ENCODE measurements at places on chromosomes 2 and 18.

DNA sequence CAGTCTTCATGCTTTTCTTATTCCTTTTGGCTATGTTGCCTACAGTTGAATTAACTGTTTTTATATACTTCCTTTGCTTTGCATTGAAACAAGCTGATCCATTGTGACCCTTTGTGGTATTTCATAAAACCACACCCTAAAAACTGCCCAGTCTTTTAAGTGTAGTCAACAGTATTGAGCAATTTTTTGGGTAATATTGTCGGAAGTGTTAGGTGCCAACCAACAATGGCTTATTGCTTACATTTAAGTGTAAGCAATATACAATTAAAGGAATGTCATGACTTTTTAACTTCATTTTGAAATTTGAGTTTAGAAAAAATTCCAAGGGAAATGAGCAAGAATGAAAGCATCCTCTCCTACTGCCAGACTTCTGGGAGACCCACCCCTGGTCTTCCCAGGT is 174.1 kb downstream of the NEDD4L start:
- no peak for DNase-seq

GRCh38 chr2:128809259-128809636 is 490.6 kb upstream of the HS6ST1 start:
- no peak for DNase-seq

- DNase-seq = no peak
These were observed 27.6 kb downstream of the ANKAR start for GRCh38 chr2:189702071-189702470.

GRCh38 chr2:105732101-105732500 is 12.6 kb upstream of the NCK2 start:
- DNase-seq = no peak

DNA sequence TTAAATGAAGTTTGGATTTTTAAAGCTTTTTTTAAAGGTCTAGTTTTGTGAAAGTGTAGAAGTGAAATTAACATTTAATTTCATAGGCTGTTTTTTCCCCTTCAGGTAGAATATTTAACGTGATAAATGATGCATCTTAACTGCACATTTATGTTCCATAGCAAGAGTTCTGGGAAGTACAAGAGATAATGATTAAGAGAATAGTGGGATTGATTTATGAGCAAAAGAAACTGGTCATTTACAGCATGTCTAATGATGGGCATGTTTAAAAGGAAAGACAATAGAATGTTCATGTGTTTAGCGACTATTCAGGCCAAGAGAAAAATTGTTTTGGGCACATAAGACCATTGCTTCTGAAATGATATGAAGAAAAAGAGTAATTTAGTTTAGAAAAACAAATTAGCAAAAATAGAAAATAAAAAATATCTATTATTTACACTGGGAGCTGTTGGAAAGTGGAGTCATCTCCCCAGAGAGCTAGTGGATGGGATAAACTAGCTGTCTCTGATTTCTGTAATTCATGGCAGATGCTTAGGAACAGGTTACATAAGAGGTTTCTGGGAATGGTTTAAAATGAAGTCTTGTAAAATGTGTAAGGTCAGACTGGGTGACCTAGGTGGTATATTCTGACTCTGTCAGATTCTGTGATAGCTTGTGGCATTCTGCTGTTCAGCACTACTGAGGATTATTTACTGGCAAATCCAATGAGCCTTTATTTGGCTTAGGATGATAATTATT is 60.7 kb downstream of the WDR7 start:
- DNase-seq = no peak

DNA sequence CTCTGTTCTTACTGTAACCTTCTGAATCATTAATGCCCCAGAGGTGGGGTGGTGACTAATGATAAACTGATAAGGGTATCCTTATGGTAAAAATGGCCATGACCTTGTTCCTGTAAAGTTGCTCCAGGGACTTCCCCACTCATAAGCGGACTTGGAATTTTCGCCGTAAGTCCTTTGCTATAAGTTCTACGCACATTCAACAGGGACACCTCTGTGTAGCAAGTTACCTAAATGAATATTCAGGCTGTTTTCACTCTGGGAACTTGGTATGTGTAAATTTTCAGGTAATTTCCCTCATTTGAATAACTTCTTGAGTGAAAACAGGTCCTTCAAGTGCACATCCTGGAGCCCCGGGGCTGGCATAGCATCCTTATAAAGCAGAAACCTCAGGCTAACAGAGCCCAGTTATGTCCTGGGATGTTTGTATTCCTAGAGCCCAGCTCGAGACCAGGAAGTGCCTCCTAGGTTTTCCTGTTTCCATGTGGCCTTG is 9.4 kb upstream of the AGFG1 start:
- no peak for DNase-seq

DNA sequence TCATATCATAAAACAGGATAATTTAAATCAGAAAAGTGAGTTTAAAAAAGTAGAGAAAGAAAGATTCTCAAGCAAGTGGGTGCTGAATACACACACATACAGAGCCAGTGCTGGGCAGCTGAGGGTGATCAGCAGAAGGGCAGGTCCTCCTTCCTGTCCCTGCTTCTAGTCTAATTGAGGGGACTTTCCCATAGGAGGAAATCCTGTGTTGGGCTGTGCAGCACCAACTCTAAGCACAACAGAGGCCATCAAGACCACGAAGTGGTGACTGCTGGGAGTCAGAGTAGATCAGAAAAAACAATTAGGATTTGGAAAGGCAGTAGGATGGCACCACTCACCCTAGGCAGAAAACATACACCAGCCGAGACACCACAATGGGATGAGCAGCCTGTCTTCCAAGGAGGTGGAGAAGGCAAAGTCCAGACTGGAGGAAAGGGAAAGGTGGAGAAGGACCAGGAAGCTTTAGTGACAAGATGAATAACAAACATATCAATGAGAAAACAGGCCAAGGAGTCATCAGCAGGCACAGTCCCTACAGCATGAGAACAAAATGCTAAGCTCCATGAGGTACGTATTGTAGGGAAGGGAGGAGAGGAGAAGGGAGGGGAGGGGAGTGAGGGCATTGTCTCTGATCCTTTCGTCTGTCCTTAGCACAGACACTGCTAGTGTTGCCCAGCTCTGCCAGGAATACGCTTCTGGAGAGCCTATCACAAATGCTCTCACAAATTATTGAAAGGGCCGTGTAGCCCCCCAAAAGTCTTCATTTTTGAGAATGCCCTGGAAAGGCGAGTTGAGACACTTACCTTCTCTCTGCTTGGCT is 16.7 kb upstream of the MSGN1 start:
- no peak for DNase-seq

- no peak for DNase-seq
These were observed 819.6 kb upstream of the FSHR start for GRCh38 chr2:49973917-49974368.

DNA sequence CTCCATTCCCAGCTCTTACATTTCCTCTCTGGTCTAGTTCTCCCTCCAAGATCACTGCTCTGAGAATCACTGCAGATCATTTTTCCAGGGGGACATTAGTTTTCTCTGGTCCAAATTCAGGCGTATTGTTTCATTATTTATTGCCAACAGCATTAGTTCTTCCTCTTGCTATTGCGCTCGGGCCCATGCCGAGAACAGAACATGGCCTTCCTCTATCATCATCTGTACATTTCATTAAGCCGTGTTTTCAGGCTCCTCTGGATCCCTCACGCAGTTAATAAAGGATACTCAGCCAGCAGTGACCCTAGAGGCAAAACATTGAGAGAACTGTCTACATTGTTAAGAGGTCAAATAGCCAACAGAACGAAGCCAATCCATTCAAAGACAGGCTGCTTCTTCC is 63.9 kb downstream of the CCBE1 start:
- no peak for DNase-seq

DNA sequence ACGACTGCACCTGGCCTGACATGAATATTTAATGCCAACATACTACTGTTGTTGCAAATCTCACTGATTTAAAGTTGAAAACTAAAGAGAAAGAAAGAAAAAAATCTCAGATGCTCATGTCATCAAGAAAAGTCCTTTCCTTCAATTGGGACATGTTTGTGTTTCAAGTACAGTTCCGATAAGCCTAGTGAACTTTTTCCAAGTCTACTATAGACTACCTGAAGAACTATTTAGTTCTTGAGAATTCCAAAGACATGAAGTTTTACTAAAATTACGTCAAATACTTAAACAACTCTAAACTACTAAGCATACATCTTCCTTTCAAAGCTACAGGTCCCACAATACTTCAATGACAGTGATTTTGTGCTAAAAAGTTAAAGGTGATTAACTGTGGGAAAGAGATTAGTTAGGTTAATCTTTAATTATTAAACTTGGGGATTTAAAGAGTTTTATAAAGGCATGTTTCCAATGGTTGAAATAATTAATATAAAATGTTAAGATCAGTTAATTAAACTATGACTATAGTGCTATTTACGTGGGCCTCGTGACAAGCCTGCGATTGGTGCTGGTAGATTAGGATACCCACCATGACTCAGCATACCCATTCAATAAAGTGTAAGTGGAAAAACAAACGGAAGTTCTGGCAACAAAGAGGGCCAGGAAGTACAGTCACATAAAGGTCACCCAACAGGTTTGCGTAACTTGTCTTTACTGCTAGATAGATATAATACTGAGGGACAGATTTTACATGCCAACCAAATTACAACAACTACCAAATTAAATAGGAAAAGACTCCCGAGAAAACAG is 55.5 kb downstream of the SEPTIN10 start:
- DNase-seq = no peak

GRCh38 chr18:74589811-74590210 is 7.9 kb upstream of the ZNF407 start:
- no peak for DNase-seq

DNA sequence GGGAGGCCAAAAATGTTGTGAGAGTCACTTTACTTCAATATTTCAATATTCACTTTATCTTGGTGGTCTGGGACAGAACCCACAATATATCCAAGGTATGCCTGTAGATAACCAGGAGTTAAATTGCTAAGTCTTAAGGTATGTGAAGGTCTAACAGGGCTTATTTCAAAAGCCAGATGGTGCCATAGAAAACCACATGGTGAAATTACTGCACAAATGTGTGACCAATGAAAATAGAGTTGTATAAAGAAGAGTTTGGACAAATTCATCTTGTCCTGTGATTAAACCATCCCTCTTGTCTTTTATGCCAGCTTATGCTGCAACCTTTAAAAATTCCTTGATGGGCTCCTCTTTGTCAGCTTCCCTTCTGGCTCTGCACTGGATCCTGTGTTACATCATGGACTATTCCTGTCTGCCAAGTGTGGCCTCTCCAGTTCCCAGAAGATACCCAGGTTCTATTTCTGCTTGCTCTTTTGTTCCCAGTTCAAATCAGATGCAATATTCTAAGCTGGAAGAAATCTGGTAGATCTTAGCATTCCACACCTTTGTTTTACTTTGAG is 46.8 kb downstream of the ANTXR1 start:
- DNase-seq = no peak

GRCh38 chr2:180258579-180258978 is 251.5 kb upstream of the CWC22 start:
- DNase-seq = no peak

GRCh38 chr18:76963936-76964335 is 141.6 kb downstream of the ZNF236 start:
- DNase-seq = no peak

DNA sequence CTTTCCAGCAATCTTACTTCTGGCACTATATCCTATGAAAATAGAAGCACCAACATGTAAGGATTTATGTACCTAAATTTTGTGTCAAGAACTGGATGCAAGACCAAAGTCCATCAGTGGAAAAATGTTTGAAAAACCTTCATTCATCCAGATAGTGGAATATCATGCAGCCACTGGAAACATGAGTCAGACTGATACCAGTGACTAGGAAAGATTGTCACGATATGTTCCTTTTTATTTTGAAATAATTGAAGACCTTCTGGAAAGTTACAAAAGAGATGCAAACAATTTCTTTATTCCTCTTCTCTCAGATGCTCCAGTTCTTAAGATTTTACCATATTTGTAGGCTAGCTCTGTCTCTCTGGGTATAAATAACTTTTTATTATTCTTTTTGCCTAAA is 40.5 kb upstream of the IL1R2 start:
- no peak for DNase-seq

DNA sequence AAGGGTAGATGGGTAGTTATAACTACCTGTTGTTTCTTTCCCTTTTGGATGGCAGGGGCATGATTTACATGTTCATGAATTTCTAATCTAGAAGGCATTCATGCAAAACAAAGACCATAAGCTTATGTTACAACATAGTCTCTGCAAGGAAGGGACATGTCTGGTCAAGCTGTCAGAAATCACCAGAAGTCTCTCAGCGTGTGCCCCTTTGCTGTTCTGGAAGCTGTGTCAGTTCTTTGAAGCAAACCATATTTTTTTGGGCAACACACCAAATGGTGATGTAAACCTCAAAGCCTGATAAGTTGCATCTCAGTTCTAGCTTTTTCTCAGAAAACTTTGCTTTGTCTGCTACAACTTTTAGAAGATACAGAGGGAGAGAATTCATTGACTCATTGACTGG is 173.5 kb upstream of the CTAGE1 start:
- no peak for DNase-seq

DNA sequence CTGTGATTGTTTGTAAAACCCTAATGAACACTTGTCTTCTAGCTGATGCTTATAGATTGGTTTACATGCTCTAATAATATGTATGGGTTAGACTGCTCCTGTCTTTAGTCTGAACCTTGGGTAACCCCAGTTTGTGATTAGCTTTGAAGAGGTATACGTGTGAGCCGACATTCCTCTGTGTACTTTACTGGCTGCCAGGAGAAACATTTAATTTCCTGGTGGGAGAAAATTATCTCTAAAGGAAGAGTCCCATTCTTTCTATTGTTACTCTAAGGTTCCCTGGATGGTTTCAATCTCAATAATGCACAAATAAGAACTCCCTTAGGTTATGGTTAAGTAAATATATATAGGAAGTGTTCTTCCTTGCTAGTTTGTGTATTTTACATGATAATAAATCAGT is 143.6 kb upstream of the ZSWIM2 start:
- no peak for DNase-seq

- DNase-seq = no peak
These were observed 29.8 kb downstream of the TOGARAM2 start for GRCh38 chr2:29010946-29011345.

GRCh38 chr2:2688254-2688653 is 357.2 kb upstream of the MYT1L start:
- no peak for DNase-seq

DNA sequence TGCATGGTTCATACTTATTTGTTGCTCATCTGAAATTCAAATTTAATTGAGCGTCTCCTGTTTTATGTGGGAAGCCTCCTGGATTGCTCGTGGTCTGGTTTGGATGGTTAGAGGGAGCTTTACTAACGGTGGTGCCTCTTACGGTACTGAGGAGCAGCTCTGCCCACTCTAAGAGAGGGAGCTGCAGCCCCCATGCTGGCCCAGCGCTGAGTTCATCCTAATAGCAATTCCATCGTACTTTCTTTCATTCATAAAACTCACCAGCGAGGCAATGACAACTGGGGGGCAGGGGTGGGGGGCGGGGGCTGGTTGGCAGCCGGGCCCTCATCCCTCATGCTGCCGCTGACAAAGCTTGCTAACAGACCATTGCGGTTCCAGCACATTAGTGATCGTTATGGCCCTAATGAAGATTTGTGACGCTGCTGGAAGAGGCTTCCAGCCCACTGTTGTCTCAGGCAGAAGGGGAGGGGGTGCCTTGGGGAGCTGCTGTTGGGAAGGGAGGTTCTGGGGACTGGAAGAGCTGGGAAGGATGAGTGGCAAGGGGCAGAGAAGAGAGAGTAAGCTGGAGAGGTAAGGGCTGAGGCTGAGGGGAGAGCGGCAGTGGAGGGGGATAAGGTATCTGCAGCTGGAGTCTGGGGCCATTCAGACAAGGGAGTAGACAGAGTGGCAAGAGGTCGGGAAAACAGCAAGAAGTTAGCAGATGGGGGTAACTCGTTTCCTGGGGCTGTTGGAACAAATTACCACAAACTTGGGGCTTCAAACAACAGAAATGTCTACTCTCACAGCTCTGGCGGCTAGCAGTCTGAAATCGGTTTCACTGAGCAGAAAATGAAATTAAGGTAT is 238.1 kb downstream of the LPIN1 start:
- no peak for DNase-seq
